ENCODE measurements at places on chromosomes 2 and 18. TPM values are rescaled to one million over a fixed set of nuclear protein-coding genes. Genes with fewer than 3 reads are reported as not detected.

Gene AOX1
- 5.7 TPM for total RNA-seq

- H3K4me1 ChIP-seq: peaks cover 3% of the 10 kb centered on the region
- peaks cover 34% of the 10 kb centered on the region for H3K27me3 ChIP-seq
- H3K36me3 ChIP-seq: no peaks in the 10 kb centered on the region
- no peak overlapping the region for H3K4me3 ChIP-seq
Observed at GRCh38 chr2:240556553-240557100, 1.2 kb downstream of the ANKMY1 start.

GRCh38 chr18:74163019-74163660 is 14.8 kb downstream of the TIMM21 start:
- no peaks in the 10 kb centered on the region for H3K36me3 ChIP-seq
- no peaks in the 10 kb centered on the region for H3K4me1 ChIP-seq
- DNase-seq: no peak
- no peak overlapping the region for H3K4me3 ChIP-seq
- H3K27ac ChIP-seq: no peak overlapping the region
- H3K27me3 ChIP-seq: no peaks in the 10 kb centered on the region

DNA sequence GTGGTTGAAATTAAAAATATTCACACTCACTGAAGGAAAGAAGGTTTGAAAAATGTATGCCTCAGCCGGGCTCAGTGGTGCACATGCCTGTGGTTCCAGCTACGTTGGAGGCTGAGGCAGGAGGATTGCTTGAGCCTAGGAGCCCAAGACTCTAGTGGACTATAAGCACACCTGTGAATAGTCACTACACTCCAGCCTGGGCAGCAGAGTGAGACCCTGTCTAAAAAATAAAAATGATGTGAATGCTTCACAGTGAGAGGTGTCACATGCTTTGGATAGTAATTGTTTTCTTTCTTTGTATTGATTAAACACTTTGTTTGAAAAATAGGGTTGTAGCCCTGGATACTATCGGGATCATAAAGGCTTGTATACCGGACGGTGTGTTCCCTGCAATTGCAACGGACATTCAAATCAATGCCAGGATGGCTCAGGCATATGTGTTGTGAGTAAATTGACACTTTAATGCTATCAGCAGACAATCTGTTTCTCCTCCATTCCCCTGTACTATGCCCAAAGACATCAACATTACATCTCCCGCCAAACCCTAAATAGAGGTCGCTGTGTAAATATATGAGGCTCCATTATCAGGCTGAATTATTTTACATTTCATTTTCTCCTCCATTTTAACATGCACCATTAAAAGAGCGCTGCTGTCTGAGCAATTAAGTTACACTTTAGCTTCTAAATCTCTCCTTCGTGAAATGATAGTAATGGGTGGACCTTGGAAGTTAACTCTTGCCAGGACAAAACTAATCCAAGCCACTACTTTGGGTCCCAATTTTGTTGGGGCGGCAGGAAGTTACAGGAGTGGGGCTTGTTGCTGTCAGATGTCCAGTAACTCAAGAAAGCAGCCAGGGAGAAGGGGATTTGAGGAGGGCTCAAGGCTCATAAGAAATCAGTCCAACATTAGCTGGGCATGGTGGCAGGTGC is 138.3 kb upstream of the TTC39C start:
- DNase-seq: no peak
- no peaks in the 10 kb centered on the region for H3K4me1 ChIP-seq
- H3K27me3 ChIP-seq: no peaks in the 10 kb centered on the region

Gene SNED1
- 0.11 TPM for total RNA-seq

Gene HOXD1
- total RNA-seq: not detected

Gene SCG2
- 0.25 TPM for total RNA-seq

DNA sequence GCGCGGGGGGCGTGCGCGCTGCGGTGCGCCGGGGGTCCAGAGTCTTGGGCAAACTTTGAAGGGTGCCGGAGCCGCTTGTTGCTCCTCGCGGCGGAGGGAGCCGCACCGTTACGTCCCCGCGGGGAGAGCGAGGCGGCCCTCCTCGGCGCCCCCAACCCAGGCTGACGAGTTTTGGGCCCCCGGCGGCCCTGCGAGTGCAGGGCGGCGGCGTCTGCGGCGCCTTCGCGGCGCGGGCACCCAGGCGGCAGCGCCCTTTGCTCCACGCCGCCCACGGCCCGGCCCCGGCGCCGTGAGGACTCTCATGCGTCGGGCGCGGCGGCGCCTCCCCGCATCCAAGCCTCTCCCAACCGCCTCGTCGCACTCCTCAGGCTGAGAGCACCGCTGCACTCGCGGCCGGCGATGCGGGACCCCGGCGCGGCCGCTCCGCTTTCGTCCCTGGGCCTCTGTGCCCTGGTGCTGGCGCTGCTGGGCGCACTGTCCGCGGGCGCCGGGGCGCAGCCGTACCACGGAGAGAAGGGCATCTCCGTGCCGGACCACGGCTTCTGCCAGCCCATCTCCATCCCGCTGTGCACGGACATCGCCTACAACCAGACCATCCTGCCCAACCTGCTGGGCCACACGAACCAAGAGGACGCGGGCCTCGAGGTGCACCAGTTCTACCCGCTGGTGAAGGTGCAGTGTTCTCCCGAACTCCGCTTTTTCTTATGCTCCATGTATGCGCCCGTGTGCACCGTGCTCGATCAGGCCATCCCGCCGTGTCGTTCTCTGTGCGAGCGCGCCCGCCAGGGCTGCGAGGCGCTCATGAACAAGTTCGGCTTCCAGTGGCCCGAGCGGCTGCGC is 814 bp downstream of the FZD7 start:
- peak overlapping the region; percentile 93 for H3K4me3 ChIP-seq
- H3K27me3 ChIP-seq: no peaks in the 10 kb centered on the region
- DNase-seq: peak; percentile 65

Gene DNER
- 0.97 TPM for total RNA-seq

- no peak for DNase-seq
- no peaks in the 10 kb centered on the region for H3K27me3 ChIP-seq
- H3K27ac ChIP-seq: no peak overlapping the region
- no peaks in the 10 kb centered on the region for H3K36me3 ChIP-seq
- no peak overlapping the region for H3K4me3 ChIP-seq
Observed at GRCh38 chr2:64840426-64840881, 148.7 kb upstream of the SLC1A4 start.

DNA sequence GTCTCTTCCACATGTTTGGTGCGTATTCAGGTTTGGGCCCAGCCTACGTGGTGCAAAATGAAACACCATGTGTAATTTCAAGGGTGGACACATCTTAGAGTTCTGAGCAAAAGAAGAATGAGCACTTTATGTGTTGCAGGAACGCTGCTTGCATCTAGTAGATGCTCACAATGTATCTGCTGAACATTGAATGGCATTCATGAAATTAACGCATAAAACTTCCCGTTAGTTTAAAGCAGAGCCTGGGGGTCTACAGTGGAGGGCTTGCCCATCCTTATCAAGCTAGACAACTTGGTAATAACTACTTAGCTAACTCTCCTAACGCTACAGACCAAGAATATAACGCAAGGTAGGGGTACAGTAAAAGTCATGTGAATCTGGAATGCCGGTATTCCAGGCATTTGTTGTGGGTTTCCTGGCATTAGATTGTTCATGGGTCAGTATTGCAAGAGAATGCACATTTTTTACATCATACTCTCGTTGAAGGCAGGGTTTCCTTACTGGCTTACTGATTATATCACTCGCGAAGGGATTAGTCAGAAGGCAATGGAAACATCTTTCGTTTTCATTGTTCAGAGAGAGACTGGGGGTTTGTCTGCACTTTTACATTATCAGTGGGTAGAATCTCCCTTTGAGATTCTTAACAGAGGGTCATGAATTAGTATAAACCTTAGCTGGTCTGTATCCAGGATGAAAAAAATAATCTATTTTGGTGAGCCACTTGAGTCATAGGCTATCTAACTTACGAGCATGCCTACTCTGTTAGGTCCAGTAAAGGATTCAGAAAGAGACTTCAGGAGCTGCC is 229.5 kb upstream of the EPAS1 start:
- no peak overlapping the region for H3K27ac ChIP-seq
- H3K4me1 ChIP-seq: peaks cover 5% of the 10 kb centered on the region
- H3K4me3 ChIP-seq: no peak overlapping the region
- H3K27me3 ChIP-seq: no peaks in the 10 kb centered on the region
- no peak for DNase-seq

Gene KRTCAP3
- total RNA-seq: 0.88 TPM

Gene ARMC9
- total RNA-seq: 45.8 TPM

Gene ABCG5
- total RNA-seq: not detected

DNA sequence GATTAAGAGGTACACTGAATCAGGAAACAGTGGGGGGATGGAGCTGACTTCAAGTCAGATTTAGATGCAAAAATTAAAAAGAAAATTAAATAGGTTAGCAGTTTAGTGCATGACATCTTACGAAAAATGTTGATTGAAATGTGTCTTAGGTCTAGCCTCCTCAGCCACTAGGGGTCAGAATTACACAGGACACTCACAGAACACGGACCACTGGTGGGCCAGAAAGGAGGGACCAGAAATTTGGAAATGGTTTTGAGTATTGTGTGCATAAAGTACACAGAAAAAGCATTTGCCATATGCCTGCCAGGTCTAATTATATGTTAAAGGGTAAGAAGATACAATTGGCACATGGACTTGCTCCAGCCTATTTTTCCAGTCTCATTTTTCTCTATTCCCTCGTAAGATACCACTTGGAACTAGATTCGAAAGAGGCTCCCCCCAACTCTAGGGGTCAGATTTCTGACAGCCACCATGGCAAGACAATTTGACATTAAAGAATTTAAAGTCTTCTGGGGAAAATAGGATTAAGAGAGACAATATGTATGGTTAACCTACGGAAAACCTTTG is 550.2 kb upstream of the SETBP1 start:
- no peaks in the 10 kb centered on the region for H3K36me3 ChIP-seq
- peak; percentile 75 for DNase-seq
- H3K27ac ChIP-seq: no peak overlapping the region
- H3K4me3 ChIP-seq: no peak overlapping the region

DNA sequence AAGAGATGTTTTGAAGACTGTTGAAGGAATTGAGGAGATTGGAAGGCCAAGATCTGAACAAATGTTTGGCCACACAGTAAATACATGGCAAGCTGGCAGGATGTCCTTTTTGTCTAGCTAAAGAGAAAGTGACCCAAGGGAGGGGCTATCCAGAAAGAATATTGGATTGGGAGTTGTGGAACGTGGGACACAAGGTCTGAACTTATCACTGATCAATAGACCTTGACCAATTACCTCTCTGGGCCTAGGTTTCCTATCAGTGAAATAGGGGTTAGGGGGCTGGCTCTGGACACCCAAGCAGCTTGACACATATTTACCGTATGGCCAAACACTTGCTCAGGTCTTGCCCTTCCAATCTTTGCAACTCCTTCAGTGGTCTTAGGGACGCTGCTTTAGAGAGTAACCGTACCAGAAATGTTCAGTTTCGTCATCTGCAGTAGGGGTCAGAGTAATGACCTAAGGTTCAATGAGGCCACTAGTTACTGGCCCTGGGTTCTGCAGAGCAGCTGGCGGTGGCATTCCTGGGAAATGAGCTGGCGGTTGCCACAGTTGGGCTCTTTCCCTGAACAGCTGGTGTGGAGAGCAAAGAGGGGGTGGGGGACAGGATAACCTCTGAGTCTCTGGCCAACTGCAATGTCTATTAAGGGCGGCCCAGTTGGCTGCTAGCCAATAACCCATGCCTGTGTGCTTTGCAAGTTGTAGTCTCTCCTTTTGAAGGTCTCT is 70.1 kb upstream of the STPG4 start:
- no peaks in the 10 kb centered on the region for H3K36me3 ChIP-seq
- H3K4me1 ChIP-seq: peaks cover 17% of the 10 kb centered on the region
- no peak overlapping the region for H3K27ac ChIP-seq
- no peaks in the 10 kb centered on the region for H3K27me3 ChIP-seq
- no peak for DNase-seq

DNA sequence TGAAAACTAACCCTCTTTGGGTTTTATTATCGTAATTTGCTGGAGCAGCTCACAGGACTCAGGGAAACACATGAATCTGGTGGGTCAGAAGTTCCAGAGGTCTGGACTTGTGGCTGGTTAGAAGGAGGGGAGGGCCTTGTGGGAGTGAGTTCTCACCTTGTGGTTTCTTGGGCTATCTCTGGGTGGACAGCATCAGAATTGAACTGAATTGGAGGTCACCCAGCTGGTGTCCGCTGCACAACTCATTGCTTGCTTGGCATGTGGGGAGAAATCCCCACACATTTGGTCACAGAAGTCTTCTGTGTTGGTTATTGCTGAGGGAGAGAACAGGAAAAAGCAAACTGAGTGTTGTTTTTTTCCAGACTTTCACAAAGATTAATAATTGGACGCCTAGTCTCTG is 27.5 kb downstream of the ZNF892 start:
- H3K27me3 ChIP-seq: no peaks in the 10 kb centered on the region
- H3K36me3 ChIP-seq: no peaks in the 10 kb centered on the region
- no peak for DNase-seq
- no peak overlapping the region for H3K27ac ChIP-seq
- no peak overlapping the region for H3K4me3 ChIP-seq

Gene SLC35F6
- total RNA-seq: 5.6 TPM

DNA sequence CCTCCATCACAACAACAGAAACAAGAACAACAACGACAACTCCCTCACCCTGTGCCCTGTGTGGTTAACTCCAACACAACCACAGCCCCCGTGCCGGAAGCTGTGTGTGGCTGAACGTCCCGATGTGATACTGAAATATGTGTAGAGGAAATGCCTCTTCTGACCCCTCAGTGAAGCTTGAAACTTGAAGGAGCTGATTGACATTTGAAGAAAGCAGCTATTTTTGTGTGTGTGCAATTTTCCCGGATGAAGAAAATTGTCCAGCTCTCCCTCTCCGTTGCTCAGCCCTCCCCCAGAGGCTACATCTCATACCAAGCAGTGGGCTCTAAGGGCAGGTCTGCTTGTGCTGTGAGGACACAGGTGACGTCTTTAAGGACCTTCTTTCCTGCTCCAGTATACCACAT is 173.8 kb downstream of the ICOS start:
- peaks cover 9% of the 10 kb centered on the region for H3K4me1 ChIP-seq
- H3K4me3 ChIP-seq: no peak overlapping the region
- DNase-seq: no peak
- H3K27ac ChIP-seq: no peak overlapping the region
- no peaks in the 10 kb centered on the region for H3K36me3 ChIP-seq

GRCh38 chr2:83594241-83595120 is 864.6 kb downstream of the SUCLG1 start:
- no peaks in the 10 kb centered on the region for H3K36me3 ChIP-seq
- no peak overlapping the region for H3K27ac ChIP-seq
- no peaks in the 10 kb centered on the region for H3K27me3 ChIP-seq
- H3K4me1 ChIP-seq: no peaks in the 10 kb centered on the region
- DNase-seq: no peak
- no peak overlapping the region for H3K4me3 ChIP-seq

- H3K36me3 ChIP-seq: no peaks in the 10 kb centered on the region
- H3K27ac ChIP-seq: no peak overlapping the region
- H3K27me3 ChIP-seq: no peaks in the 10 kb centered on the region
Observed at GRCh38 chr2:71796174-71796593, 342.8 kb downstream of the DYSF start.

GRCh38 chr2:172624996-172625395 is 69.1 kb downstream of the PDK1 start:
- no peaks in the 10 kb centered on the region for H3K36me3 ChIP-seq
- no peak for DNase-seq
- no peak overlapping the region for H3K4me3 ChIP-seq
- H3K27me3 ChIP-seq: no peaks in the 10 kb centered on the region
- no peaks in the 10 kb centered on the region for H3K4me1 ChIP-seq
- no peak overlapping the region for H3K27ac ChIP-seq

Gene HAAO
- 0.77 TPM for total RNA-seq

Gene UGT1A7
- total RNA-seq: not detected

All from neural progenitor cell (in vitro differentiated cells).